ENCODE measurements at places on chromosomes 4 and X.
A peak's percentile ranks its signal among the peaks of the same experiment; 100 is the strongest.

DNA sequence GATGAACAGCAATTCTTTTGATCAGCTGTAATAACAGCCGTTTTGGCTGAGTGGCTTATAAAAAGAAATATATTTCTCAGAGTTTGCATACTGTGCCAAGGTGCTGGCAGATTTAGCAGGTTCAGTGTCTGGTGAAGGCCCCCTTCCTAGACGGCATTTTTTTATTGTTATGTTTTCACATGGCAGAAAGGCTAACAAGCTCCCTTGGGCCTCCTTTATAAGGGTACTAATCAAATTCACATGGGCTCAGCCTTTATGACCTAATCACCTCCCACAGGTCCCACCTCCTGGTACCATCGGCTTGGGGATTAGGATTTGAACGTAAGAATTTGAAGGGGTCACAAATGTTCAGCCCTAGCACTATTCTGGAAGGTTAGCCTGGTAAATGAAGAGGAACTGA is 431.9 kb downstream of the SPOCK3 start:
- no peak for DNase-seq

DNA sequence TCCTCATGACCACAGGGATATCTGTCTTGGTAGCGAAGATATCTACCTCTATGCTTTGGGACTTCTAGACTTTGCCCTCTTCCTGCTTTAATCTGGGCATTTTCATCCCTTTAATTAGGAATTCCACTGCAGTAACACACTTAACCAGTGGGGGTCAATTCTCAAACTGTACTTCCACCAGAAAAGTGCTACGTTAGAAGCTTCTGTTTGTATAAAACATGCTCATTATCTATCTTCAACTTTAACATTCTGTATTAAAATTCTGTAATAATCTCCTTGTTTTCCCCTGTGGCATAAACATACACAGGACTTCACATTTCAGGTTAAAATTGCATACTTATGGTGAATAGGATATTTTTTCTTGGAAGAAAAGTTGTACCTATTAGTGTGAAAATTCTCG is 105.6 kb downstream of the AMMECR1 start:
- no peak for DNase-seq

DNA sequence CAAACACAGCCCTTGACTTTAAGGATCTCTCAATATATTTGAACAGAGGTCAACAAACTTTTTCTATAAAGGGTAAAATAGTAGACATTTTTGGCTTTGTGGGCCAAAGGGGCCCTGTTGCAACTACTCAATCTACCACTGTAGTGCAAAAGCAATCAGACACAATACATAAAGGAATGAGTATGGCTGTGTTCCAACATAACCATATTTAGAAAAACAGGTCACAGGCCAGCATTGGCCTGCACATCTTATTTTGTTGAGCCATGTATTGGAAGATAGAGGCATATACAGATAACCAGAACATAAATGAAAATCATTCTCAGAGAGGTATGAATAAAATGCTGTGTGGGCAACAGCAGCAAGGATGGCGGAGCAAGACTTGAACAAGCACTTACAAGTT is 49.8 kb downstream of the MID1 start:
- DNase-seq: no peak

- no peak for DNase-seq
Measured at GRCh38 chr4:176469546-176469945, 149.8 kb downstream of the SPCS3 start.

GRCh38 chr4:147313108-147313507 is 167.8 kb upstream of the EDNRA start:
- no peak for DNase-seq

DNA sequence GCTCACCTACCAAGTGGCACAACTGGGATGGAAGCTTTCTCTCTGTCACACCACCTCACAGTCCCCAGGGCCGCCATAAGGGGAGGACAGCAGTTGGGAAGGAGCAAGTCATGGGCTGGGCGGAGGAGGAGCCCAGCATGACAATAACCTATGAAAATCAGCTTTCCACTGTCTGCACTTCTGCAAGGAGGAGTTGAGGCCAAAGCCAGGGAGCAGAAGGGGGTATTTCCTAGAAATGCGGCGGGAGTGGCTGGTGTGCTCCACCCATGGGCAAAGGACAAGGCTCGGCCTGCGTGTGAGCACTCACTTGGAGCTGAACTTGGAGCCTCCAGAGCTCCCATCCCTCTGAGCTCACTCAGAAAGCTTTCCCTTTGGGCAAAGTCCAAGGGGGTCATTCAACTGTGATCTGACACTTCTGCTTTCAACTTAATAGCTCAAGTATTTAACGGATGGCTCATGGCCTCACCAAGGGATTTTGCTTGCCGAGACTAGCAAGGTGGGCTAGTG is 18.5 kb downstream of the APLN start:
- no peak for DNase-seq

GRCh38 chrX:113539599-113540356 is 699.1 kb upstream of the AMOT start:
- DNase-seq: no peak

DNA sequence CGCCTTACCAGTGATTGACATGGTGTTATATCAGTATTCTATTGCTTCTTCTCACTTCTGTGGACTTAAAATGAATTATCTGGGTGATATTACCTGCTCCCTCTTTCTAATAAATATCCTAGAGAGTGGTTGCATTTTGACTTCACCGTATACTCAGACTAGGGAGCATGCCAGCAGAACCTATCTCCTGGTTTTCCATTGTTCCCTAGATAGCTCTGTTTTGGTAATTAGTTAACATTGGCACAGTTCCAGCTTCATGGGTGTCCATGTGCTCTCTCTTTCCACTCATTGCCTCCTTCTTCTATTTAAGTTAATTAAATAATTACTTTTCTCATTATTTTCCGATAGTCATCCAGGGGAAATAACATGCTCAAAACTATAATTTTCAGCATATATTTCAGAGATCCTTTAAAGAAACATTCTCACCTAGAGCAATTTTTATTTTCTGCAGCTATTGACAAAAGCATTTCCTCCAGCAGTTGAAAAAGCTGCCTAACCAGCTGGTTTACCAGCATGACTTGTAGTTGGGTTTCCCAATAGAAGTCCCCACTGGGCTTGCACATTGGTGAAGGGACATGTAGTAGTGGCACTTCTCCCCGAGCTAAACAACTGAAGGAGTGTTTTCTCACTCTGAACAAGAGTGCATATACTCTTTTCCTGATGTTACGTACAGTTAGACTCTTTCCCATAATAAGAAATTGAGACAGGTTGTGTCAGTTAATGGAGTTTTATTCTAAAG is 27.9 kb upstream of the PAPSS1 start:
- DNase-seq: no peak

DNA sequence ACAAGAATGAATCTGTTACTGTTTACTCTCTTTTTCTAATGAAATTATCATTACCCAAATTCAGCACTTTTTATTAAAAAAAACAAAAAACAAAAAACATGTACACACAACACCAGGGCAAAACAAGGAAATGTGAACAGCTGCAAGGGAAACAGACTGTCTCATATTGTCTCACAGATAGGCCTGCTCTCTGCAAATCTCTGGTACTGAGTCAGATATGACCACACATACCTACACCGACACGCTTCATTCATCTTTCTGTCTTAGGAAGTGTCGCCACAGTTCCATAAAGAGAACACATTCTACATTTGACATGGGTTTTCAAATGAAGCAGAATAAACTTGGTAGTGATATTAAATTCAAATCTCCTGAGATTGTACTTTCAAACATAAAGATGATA is 92.2 kb upstream of the GPR34 start:
- DNase-seq: no peak

DNA sequence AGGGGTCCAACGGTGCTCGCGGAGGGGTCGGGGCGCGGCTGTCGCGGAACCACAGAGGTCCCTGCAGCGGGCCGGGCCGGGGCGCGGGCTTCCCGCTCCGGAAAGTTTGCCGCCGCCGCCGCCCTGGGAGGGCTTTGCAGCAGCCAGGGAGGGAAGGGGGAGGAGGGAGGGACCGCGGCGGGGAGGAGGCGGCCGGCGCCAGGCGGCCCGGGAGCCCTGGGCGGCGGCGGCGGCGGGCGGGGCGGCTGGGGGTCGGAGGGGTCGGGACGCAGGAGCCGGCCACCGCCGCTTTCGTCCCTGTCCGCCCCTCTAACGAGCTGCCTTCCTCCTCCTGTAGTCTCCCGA is 375 bp downstream of the FGFR3 start:
- DNase-seq: no peak

DNA sequence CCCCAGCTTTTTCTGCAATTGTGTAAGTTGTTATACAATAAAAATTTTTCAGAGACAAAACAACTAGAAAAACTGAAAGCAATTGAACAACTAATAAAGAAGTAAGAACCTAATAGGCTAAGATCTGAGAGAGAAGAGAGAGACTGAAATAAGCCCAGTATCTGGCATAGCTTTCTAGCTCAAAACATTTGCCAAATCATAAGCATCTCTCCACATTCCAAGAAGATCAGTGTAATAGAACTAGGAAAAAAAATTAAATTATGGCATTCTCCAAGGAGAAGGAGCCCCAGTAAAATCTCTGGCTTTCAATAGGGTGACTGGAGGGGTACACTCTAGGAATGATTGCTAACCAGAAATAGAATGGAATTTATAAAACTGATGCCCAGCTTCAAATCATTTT is 19.0 kb upstream of the PPP3CA start:
- no peak for DNase-seq

- DNase-seq: no peak
Measured at GRCh38 chrX:130174045-130174704, 2.4 kb downstream of the RAB33A start.

GRCh38 chr4:75549019-75549418 is 6.8 kb upstream of the ODAPH start:
- DNase-seq: no peak

GRCh38 chr4:6056976-6057766 is 38.9 kb upstream of the C4orf50 start:
- no peak for DNase-seq

- no peak for DNase-seq
Measured at GRCh38 chrX:77342004-77342403, 105.2 kb upstream of the FGF16 start.

DNA sequence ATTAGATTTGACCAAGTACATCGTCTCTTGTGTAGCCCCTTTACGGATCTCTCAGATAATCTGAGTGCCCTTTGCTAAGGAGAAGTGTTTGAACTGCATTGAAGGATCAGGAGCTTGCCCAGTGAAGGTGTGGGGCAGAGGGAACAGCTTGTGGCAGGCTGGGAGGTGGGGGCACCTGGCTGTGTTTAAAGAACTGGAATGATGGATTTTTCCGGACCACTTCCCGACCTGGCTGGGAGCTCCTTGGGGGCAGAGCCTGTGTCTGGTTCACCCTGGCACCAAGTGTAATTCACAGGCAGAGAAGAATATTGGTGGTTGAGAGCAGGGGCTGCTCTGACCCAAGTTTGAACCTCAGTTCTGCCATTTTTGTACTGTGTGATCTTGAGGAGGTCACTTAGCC is 18.5 kb downstream of the TBC1D14 start:
- no peak for DNase-seq

DNA sequence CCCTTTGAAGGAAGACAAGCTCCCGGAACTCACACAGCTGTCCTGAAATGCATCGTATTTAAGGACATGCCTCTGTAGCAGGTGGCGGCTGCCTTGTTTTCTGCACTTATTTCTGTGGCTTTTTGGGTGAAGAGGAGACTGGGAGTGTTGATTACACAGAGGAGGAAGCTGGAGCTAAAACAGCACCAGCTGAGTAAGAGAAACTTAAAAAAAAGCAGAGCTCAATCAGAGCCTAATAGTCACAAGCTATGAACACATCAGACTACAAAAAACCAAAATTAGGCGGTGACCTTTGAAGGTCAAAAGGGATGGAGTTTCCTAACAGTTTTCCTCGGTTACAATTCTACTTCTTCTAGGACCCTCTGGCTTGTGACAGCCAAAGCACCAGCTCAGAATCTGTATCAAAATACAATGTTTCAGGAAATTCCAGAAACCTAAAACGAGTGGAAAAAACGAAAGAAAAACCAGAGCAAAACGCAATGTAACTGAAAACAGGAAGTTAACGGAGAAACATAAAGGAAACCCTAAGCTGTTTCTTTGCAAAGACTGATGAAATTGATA is 13.5 kb downstream of the PRKX start:
- no peak for DNase-seq

- DNase-seq: no peak
Measured at GRCh38 chr4:139454111-139455045, at the start of gene RAB33B. TSS of gene RAB33B (plus strand) at chr4:139454121. CDS start at chr4:139454196, 75 bp downstream.

- DNase-seq: peak; percentile 50
Measured at GRCh38 chrX:48508400-48509244, at the start of gene PORCN. TSS of gene PORCN (plus strand) at chrX:48508992. CDS start at chrX:48509821, 829 bp downstream.

- DNase-seq: no peak
Measured at GRCh38 chrX:70254909-70255308, 5.1 kb downstream of the P2RY4 start.

GRCh38 chrX:151167791-151168345 is 8.5 kb upstream of the GPR50 start:
- DNase-seq: no peak

DNA sequence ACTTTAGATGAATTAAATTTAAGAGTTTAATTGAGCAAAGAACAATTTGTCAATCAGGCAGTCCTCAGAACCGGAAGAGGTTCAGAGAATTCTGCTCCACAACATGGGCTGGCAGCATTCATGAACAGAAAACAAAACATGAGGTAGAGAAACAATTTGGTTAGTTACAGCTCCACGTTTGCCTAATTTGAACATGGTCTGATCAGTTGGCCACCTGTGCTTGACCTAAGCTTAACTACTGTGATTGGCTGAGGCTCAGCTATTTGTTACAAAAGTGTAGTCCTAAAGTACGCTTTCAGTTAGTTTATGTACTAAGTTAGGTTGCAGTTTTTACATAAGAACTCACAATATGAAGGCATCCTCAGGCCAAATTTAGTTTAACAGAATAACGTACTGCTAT is 258.6 kb downstream of the ADAM29 start:
- no peak for DNase-seq

DNA sequence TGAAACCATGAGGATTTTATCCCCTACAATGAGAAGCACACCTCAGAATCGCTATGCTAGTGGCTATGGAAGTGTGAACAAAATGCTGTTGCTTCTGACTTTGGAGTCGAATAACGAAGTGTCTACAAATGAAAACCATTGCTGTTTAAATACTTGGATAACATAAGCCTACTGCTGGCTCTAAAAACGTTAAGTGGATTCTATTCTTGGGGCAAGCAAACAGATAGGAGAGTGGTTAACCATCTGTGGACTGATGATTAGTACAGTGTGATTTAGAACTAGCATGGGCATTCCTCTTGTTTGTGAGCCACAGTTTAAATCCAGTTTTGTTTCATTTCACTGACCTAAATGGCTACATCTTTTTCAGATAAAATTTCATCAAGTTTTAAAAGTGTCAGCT is 109.7 kb upstream of the PNPLA4 start:
- no peak for DNase-seq

DNA sequence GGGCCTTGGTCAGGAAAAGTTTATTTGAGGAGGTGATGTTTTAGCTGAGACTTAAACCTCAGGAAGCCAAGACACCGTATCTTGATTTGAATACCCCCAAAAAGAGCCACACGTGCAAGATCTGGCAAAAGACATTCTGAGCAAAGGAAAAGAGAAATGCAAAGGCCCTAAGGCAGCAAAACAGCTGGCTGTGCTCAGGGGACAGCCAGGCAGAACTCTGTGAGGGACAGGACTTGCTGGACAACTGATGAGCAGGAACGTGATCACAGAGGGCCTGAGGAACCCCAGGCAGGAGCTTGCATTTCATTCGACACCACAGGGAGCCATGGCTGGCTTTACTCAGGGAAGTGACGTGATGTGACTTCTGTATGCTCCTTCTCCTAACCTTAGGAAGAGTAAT is 56.0 kb downstream of the OCRL start:
- DNase-seq: no peak

- no peak for DNase-seq
Measured at GRCh38 chr4:99179178-99179577, 35.1 kb upstream of the ADH4 start.

- no peak for DNase-seq
Measured at GRCh38 chrX:24225265-24225664, 75.7 kb downstream of the ZFX start.

Measured in activated CD4-positive, CD25-positive, alpha-beta regulatory T cell treated with anti-CD3 and anti-CD28 coated beads, Interleukin-2, amount 50 U/mL, for 16 hours (primary cell).